ENCODE measurements at places on chromosomes 13 and 19.

DNA sequence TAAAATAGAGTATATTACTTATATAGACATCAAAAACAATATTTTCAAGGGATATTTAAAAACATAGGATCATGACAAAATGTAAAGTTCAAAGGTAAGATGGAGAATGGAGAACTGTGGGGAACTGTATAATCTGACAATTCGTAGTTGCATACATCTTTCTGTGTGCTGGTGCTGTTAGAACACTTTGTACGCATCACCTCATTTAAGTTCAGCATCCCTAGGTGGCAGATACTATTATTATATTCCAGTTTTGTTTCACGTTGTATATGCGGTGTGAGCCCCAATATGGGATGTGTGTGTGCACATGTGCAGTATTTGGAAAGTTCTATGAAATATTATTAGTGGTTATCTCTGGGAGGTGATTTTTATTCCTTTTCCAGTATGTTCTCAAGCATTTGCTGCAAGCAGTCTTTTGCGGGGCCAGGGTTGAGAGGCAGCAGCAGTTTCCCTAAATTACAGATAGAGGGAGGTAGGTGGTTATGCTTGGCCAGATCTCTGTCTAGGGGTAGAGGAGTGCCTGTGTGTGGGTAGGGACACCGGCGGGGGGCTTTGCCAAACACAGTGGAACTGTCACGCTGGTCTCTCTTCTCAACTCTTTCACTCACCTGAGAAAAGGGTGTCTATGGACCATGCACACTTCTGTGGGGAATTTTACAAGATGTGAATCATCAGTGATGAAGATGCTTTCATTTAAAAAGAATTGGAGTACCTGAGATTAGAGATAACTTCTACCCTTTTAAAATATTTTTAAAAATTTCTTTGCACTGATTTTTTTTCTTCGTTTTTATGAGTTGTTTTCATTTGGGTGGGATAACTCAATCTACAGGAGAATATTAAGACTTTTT, 55.6 kb upstream of the ALOX5AP start:
- DNase-seq = no peak

- DNase-seq = no peak
These were observed 9.9 kb upstream of the C5AR2 start for GRCh38 chr19:47322058-47322457.

DNA sequence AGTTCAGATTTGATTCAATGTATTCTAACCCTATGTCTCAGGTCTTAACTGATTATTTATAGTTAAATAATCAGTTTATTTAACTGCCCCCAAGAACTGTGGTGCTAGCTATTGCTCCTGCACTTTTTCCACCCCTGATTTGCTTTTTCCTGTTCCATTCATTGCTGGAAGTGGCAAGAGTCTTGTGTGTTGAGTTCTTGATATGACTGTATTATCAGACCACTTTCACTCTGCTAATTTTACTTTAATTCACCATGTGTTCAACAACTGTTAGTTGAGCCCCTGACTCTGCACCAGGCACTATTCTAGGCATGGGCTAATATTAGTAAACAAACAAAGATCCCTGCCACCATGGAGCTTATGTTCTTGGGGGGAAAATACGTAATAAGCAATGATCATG, 39.9 kb downstream of the WDFY2 start:
- DNase-seq = no peak

DNA sequence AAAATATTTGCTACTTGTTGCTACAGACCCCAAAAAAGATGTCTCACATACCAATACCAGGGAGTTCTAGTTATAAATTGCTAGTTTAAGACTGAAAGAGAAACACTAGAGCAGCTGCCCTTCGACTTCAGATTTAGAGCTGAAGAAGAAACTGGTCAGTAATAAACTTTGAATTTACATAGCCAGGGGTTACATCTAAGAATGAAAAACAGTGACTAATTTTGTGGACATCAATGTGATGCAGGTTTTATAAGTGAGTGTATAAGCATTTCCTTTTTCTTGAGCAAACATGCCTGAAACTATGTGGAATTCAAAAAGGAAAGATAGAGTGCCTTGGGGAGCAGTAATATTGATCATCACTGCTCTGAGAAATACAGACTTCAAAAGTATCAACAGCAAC, 724.9 kb upstream of the MIR17HG start:
- no peak for DNase-seq

- DNase-seq = no peak
These were observed 16.2 kb downstream of the LMTK3 start for GRCh38 chr19:48495396-48495795.

- no peak for DNase-seq
These were observed 48.2 kb upstream of the N4BP2L1 start for GRCh38 chr13:32476021-32476731.

DNA sequence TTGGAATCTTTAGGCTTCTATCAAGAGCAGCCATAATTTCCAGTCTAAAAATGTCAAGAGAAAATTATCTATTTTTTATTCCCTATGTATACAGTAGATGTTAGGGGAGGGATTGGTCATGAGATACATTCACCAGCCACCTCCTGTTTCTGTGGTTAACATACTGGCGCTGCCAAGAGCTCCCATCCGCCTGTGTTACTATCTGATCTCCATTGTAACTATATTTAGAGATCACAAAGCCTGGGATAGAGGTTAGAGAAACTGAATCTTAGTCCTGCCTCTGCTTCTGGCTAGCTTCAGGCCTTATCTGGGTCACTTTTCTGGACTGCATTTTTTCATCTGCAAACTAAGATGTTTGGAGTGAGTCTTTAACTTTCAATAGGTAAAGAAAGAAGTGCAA, 46.3 kb downstream of the POLR1D start:
- no peak for DNase-seq

GRCh38 chr19:30036154-30037129, 94.4 kb downstream of the URI1 start:
- no peak for DNase-seq

DNA sequence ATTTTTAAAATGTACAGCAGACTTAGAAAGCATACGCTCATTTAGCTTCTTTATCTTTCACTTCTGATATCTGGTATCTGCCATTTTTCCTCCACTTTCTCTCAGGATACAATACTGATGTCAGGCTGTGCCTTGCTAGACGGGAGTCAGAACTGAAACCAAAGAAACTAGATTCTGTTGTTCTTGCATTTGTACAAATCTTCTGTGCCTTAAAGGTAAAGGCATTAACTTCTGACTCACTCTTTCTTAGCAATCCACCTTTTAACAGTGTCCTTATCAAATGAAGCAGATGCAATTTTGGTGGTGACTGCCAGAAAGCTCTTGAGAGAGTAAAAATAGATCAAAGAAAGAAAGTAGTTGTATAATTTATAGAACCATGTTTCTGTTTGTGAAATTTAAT, 370.4 kb downstream of the PCDH20 start:
- DNase-seq = no peak

GRCh38 chr19:3006075-3006767, 22.9 kb downstream of the TLE2 start:
- DNase-seq = no peak

DNA sequence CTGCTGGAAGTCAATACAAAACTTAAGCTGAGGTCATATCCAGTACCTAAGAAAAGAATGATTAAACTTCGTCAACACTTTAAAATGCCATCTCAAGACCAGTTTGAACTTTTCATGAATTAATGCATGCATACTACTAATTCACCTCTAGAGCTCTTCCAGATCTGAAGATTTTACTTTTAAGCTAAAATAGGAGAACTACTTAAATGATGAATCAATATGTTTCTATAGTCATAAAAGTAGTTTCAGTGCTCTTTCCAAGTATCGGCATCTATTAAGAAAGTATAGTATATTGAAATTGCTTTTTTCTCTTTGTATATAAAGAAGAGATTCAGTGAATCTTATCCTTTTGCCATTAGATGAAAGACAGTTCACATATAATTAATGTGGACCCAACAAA, 1123.9 kb downstream of the PCDH9 start:
- DNase-seq = no peak

- DNase-seq = no peak
These were observed 999.2 kb downstream of the PCDH17 start for GRCh38 chr13:58630794-58631193.

DNA sequence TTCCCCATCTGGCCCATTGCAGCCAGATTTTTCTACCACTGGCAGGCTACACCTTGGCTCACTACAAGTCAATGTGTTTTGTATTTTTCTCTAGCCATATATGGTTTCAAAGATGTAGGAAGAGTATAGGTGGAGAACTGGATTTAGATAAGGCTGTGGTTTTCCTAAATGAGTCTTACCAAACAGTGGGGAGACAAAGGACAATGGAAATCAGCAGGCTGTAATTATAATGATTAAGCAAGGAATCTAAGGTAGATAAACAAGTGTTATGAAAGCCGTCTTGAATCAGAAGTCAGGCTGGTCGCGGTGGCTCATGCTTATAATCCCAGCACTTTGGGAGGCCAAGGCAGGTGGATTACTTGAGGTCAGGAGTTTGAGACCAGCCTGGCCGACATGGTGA, 11.2 kb downstream of the IGFL1 start:
- DNase-seq = no peak

- DNase-seq = no peak
These were observed 12.9 kb upstream of the LRRC4B start for GRCh38 chr19:50580970-50581634.

GRCh38 chr13:110700186-110700585, 5.7 kb downstream of the CARS2 start:
- DNase-seq = no peak

- DNase-seq = no peak
These were observed 2.6 kb upstream of the SLC15A1 start for GRCh38 chr13:98755116-98755515.

DNA sequence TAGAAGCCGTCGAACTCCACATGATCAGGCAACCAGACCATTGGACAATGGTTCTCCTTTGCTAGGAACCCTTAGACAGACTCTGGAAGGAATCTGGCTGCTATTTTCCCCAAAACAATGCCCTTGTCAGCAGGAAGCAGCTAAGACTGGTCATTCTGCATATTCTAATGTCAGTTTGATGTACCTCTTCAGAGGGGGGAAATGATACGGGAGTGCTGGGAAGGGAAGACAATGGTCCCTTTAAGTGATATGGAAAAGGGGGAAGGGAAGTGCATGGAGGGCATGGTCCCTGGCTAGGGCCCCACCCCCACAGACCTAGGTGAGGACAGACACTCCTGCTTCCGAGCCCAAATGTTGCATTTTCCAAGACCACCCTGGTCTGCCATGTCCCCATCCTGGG, 389.0 kb upstream of the SLITRK6 start:
- DNase-seq = no peak

DNA sequence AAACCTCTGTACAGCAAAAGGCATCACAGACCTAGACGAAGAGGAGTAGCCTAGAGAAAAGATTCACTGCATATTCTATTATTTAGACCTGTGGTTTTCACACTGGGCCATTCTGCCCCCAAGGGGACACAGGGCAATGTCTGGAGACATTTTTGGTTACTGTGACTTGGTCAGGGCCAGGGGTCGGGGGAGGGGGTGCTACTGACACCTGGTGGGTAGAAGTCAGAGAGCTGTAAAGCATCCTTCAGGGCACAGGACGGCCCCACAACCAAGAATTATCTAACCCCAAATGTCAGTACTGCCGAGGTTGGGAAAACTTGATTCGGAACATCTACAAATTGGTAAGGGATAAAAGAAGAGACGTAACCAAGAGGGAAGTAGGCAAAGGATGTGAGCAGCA, 11.3 kb downstream of the ELAVL1 start:
- DNase-seq = no peak

DNA sequence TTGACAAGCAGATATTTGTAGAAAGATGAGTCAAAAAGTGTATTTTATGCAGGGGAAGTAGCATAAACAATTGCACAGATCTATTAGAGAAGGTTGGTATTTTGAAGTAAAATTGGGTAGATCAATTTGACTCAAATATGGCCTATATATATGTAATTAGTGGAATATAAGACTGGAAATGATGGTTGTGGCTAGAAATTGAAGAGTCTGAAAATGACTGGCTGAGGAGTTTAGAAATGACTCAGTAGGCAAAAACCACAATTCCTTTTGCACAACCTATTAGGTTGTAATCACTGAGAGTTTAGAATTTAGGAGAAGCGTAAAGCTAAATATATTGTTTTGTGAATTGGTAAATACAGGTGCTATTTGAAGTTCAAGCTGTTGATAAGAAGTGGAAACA, 622.6 kb upstream of the PCDH20 start:
- DNase-seq = no peak

DNA sequence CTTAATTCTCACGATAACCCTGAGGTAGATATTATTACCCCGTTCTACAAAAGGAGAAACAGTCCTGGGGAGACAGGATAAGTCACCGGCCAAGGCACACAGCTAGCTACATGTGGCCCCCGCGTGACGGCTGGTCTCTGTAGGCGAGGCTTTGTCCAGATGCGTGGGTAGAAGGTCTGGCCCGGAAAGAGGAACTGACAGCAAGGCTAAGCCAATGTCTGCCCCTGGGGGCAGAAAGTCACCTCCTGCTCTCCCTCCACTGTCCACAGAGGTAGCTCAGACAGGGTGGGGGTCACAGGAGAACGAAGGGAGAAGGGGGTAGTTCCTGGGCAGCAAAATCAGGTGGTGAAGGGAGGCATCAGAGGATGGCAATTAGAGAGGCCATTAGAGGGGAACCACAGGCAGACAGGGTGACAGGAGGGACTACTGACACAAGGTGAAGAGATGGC, 1.8 kb downstream of the APOC4 start:
- DNase-seq = no peak

- DNase-seq = no peak
These were observed 25.6 kb downstream of the DEDD2 start for GRCh38 chr19:42191855-42192254.

DNA sequence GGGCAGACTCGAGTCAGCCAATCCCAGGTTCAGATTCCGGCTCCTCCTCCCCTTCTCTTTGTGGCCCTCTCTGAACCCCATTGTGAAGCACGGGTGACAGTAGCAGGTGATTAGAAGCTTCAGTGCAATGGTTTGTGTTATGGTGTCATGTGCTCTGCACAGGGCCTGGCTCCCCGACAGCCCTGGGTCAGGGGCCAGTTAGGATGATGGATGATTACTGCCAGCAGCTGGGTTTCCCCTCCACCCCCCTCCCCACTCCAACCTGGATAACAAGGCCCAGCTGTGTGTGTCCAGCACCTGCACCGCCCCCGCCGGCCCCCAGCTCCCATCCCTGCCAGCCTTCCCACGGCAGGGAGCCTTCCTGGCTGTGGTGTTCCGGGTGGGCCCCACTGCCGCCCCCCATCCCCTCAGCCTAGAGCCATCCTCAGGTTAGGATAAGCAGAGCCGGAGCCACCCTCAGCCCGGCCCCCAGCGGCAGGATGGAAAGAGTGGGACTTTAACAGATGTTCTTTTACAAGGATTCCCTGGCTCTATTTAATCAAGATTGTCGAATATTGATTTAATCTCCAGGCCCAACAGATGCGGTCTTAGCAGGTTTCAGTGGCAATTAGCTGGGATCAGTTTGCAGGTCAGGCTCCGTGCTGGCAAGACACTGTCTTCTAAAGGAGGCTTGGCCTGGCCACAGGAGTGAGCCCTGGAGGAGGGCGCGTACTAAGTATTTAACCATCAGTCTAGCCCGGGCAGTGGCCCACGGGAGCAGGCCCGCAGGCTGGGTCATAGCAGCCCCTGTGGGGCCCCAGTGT, 156.2 kb downstream of the SIPA1L3 start:
- DNase-seq = peak; percentile 78

GRCh38 chr13:79908381-79908780, 427.4 kb downstream of the NDFIP2 start:
- DNase-seq = no peak
